G401 (cell line): ENCODE measurements at places on chromosomes 12 and 14.

GRCh38 chr12:72274931-72275330, 2.8 kb downstream of the TRHDE start:
- DNase-seq, result peak; percentile 60

DNA sequence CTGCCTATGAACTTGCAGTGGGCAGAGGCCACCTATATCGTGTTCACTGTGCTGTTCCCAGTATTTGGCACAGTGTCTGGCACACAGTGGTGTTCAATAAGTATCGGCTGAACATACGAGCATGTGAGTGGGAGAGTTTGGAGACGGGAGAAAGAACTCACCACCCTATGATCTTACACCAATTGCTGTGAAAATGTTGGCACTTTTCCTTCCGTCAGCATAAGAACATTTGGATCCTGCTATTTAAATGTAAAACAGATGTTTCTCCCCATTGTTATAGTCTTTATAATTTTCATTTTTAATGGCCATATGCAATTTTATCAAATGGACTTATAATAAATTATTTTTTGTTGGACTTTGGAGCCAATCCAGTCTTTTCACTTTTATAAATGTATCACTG, 144.4 kb downstream of the EFCAB11 start:
- no peak for DNase-seq

- DNase-seq, result no peak
Observed at GRCh38 chr12:65868133-65868705, 43.9 kb downstream of the HMGA2 start.

- no peak for DNase-seq
Observed at GRCh38 chr12:101172316-101172715, 37.7 kb downstream of the SLC5A8 start.

DNA sequence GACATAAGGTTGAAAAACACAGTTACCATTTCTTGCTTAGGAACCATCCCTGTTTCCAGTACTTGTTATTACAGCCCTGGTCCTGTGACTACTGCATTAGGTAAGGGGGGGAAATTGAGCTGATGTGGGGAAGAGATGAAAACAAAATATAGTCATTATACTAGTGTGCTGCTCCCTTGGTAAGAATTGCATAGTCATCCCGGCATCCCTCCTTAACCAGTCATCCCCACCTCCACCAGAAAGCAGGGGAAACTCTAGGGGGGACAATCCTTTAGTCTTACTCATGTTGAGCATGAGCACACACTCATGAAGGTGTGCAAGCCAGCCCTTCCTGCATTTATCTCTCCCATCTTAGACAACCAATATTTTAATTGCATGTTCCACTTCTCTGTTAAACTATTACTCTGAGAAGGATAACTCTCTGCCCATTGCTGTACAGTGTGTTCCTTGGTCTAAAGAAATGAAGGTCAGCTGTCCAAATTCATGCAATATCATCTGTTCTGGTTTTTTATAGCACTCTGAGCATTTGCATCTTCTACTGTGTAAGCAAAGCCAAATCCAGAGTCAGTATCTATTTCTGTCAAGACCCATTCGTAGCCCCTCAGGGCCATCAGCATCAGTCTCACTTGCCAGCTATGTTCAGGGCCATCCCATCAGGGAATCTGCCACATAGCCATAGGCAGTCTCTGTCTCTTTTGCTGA, 46.8 kb downstream of the TMEM30B start:
- no peak for DNase-seq

DNA sequence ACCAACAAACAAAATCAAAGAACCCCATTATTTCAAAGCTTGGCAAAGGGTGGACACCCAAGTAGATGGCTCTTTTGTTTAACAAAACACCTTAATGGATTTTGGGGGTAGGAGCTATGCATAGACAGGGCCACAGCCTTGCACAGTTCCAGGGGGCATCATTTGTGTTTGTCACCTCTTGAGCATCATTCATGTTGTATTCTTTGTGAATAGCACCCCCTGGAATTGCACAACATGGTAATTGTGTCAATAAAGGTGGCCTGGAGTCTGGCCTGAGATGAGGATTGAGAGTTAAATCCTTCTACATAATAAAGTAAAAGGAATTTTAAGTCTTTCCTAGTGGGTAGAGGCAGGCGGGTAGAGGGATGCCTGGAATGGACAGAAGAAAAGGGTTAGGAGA, 3.3 kb upstream of the FRS2 start:
- no peak for DNase-seq

DNA sequence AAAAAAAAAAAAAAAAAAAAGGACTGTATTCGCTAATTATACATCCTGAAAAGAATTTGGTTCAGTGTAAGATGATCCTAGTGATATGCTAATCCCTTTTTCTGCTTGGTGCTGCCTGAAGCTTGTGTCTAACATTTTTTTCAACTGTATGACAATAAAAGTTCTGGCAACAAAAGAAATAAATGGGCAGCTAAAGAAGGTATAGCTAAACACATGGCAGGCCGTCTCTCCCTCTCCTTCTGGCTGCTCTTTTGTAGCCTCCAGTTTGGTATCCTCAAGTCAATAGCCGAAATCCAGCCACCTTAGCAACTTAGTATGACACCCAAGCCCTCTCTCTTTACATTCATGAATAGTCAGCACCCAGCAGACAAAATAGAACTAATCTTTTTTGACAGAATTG, 198.3 kb upstream of the OTX2 start:
- DNase-seq, result no peak

GRCh38 chr14:105163040-105163742, 5.4 kb downstream of the JAG2 start:
- no peak for DNase-seq

DNA sequence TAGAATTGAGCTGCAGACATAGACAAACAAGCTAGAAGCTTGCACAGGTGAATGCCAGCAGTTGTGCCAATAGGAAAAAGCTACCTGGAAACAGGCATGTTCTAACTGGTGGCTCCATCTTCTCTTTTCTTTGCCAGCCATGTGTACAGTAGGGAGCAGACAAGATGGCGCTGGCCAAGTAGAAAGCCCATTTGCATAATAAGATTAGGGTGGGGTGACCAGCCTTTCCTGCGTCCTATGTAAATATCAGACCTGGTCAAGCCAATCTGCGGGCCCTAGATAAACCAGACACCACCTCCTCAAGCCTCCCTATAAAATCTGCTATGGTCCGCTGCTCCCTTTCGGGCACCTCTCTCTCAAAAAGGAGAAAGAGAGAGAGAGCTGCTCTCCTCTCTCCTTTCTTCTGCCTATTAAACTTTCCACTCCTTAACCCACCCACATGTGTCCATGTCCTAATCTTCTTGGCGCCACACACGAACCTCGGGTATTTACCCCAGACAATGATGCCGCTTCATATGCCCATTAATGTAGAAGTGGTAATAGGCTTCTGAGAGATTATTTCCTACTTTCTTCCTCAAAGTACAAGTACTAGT, 201.0 kb downstream of the SLC25A21 start:
- no peak for DNase-seq

DNA sequence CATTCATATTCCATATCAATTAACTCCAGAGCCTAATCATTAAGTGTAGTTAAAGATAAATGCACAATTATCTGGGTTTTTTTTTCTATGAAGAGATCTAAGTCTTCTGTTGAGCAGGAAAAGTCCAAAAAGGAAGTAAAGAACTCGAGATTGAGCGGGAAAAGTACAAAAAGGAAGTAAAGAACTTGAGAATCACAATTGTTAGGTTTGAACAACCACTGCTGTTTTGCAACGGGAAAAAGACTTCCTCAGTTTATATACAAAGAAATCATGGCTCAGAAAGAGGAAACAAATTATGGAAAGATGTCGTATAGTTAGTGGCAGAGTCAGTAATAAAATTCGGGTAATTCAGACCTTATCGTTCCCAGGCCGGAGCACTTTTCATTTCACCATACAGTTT, 63.3 kb downstream of the PPP1R12A start:
- DNase-seq, result no peak

DNA sequence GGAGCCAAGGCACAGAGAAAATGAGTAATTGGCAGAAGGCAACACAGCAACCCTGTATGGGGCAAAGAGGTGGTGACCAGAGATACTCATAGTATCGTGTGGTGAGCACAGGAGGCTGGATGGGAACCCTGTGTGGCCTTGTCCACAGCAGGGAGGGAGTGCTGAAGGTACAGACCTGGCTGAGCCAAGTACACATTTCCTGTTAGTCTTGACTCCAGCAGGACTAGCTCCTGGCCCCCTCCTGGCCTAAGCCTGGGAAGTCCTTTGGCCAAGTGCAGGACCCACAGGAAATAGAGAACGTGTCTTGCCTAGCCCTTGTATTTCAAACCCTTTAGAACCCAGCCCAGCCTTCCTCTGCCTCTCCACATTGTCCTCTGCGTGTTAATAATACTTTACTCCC, 289.8 kb upstream of the PWP1 start:
- DNase-seq, result no peak

DNA sequence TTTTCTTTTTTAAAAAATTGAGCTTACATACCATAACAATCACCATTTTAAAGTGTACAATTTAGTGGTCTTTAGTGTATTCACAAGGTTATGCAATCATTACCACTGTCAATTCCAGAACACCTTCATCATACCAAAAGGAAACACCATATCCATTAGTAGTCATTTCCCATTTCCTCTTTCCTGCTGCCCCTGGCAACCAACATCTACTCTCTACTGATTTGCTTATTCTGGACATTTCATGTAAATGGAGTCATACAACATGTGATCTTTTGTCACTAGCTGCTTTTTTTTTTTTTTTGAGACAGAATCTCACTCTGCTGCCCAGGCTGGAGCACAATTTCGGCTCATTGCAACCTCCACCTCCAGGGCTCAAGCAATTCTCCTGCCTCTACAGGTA, 66.8 kb upstream of the CFL2 start:
- no peak for DNase-seq

DNA sequence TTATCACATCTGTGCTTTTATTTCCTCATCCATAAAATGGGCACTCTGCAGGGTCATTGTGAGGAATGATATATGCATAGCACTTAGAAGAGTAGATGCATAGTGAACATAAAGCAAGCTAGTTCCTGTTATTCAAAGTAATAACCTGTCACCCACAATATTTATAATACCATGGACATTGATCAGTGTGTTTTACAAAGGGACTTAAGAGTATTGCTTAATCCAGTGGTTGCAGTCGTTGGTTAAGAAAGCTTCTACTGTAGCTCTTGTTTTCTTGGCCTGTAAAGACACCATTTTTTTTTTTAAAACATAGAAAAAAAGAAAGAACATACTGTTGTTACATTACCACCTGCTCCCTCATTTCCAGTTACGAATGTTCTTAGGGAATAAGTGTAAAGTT, 13.1 kb downstream of the METAP2 start:
- DNase-seq, result no peak

- DNase-seq, result no peak
Observed at GRCh38 chr14:71856199-71856919, 75.9 kb upstream of the RGS6 start.

DNA sequence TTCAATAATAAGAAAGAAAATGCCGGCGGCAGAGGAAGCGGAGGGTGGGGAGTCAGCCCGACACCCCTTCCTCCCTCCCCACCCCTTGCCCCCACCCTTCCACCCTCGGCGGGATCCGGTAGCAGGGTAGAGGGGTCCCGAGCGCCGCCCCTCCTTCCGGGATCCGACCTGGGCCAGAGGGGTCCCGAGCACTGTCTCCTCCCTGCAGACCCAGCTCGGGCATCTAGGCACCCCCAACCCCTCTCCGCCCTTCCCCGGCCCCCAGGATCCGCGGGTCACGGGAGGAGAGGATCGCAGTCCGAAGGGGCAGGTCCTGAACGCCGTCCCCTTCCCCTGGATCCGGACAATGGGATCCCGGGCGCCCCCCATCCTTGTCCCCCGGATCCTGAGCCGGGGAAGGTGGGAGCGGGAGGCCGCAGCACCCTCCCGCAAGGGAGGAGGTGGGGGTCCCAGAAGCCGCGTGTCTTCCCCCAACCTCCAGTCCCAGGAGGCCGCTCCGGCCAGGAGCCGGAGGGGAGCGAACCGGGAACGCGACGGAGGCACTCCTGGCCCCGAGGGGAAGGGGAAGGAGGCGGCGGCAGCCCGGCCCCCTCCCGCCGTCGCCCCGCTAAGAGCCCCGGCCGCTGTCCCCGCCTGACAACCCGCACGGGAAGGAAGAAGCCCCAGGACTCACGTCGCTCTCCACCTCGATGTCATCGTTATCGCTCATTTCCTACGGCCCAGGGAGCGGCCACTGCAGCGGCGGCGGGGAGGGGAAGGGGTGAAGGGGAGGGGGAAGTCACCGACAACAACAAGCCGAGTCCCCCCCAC, 481 bp downstream of the MAX start:
- DNase-seq, result no peak

GRCh38 chr14:103164006-103164405, 40.7 kb downstream of the TNFAIP2 start:
- DNase-seq, result no peak

DNA sequence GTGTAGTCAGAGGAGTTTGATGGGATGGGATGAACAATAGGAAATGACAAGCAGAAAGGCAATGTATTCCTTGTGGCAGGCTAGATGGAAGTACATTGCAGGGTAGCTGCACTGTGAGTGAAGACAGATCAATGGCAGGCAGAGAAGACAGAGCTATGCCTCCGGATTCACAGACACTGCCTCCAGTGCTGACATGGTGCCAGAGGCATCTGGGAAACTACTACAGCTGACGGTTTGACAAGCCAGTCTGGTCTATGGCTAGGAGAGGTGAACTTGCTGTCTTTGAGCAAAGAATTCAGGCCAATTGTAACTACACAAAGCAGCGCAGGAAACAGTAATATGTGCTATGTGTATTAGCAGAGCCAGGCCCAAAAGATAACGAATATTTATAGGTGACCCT, 193.5 kb downstream of the DIO2 start:
- no peak for DNase-seq

- no peak for DNase-seq
Observed at GRCh38 chr12:58727521-58727920, 192.8 kb downstream of the LRIG3 start.

GRCh38 chr14:101191101-101191720, 287.7 kb upstream of the RTL1 start:
- no peak for DNase-seq

DNA sequence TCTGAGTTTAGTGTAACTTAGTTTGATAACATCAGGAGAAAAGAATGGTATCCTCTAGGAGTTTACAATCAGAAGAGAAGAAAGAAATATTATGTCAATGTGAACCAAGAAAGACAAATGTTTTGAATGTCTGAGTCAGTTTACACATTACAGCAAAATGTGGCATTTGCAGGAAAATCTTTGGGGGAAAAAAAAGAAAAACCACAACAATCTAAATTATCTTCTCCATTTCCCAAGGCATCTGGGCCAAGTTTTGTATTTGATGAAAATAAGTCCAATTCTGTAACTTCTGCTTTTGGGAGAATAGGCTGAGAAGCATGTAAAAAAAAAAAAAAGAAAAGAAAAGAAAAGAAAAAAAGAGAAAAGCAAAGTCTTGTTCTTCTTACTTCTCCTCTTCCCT, 58.8 kb upstream of the FLRT2 start:
- DNase-seq, result no peak

DNA sequence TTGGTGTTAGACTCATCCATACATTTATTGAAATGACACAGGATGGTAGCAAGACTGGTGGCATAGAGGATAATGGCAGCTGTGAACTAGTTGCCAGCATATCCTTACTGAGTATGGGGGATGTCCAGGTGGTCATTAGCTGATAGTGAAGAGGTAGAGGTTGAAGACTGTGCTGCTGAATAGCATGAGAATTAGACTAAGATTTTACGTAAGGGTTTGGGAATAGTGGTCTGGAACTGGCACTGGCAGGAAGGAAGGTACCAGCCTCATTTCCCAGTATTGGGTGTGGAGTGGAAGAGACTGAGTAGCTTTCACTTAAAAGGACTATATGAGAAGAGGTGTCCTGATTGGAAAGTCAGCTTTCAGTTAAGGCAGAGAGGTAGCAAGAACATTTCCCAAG, 6.5 kb downstream of the ERC1 start:
- peak; percentile 32 for DNase-seq
